ENCODE measurements at places on chromosomes 11 and 22. TPM values are rescaled to one million over a fixed set of nuclear protein-coding genes. Genes with fewer than 3 reads are reported as not detected.

The C22orf42 gene
- not detected for total RNA-seq

The SAC3D1 gene
- 55.8 TPM for total RNA-seq

The INS gene
- total RNA-seq: not detected

The ATF4 gene
- total RNA-seq: 344 TPM

The C1QTNF5 gene
- total RNA-seq: not detected

The ASPHD2 gene
- 1.0 TPM for total RNA-seq

The RTN4R gene
- total RNA-seq: 12.4 TPM

The UCP3 gene
- total RNA-seq: 1.3 TPM

The PHLDB1 gene
- 8.8 TPM for total RNA-seq

The OSM gene
- total RNA-seq: not detected

The AMPD3 gene
- total RNA-seq: 6.6 TPM

The SESN3 gene
- total RNA-seq: 0.27 TPM

The EHF gene
- total RNA-seq: 0.96 TPM

The SLC22A6 gene
- total RNA-seq: not detected

The NXPE1 gene
- not detected for total RNA-seq

The SYCE3 gene
- 0.45 TPM for total RNA-seq

The HBB gene
- total RNA-seq: not detected

The DCPS gene
- 19.5 TPM for total RNA-seq

The TRMU gene
- total RNA-seq: 30.8 TPM

The OR5L2 gene
- not detected for total RNA-seq

The MMP27 gene
- not detected for total RNA-seq

The OR8A1 gene
- total RNA-seq: not detected

The APOBEC3F gene
- total RNA-seq: 1.8 TPM

The CCDC73 gene
- total RNA-seq: not detected

The EMSY gene
- total RNA-seq: 13.7 TPM

The APLNR gene
- not detected for total RNA-seq

Measured in A549 treated with Mapracorat at 1 μM for 4 hours (cell line).